Hepatocyte (in vitro differentiated cells): ENCODE measurements at places on chromosomes 7 and 10.

GRCh38 chr7:146115851-146116520 is 615 bp upstream of the CNTNAP2 start:
- DNase-seq, result peak; percentile 86

DNA sequence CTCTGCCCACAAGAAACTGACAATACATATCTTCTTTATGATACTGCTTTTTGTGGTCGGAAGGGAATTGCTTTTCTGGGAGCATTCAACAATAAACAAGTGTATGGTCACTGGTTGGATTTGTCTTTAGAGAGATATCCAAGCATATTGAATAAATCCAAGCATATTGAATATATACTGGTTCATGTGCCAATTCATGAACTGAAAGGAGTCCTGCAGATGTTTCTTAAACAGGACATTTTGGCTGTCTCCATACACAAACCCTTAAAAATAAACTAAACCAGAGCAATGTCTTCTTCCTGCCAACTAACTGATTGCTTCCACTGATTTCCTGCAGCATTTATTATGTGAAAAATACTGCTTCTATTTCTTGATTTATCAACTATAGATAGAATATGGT is 173.9 kb downstream of the FOXP2 start:
- DNase-seq, result no peak

GRCh38 chr10:586151-586550 is 103.3 kb downstream of the DIP2C start:
- no peak for DNase-seq

DNA sequence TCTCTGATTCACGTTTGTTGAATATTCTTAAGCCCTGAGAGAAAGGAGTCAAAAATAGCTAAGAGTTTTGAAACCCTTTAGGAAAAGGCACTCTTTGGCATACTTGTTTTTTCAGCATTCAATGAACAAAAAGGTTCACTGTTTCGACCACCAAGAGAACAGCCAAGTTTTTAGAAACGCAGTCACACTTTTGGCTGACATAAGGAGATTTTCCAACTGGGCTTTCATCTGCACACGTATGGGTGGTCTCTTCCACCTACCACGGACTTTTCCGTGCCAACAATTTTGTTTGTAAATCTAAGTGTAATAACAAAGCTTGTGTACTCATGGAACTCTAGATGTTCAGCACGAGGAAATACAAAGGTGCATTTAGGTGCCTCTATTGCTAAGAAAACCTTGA is 270.3 kb downstream of the WDR11 start:
- DNase-seq, result no peak

DNA sequence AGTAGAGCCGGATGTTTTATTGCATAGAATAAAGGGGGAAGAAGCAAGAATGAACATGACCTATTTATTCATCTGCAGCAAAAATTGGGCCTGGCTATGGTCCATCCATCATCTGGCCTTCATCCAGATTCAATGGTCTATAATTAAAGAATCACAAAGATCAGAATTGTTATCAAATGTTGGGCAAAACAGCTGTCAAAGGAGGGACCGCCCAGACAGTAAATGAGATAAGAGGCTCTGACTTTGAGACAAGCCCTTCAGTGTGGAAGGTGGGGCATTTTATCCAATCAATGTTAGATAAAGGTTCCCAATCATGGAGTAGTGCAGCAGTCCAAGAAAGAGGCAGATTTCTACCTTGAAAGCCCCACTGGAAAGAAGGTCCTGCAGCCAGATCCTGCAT is 153.5 kb downstream of the PARD3 start:
- no peak for DNase-seq

GRCh38 chr10:30967650-30968410 is 63.8 kb downstream of the ZNF438 start:
- DNase-seq, result peak; percentile 44

- DNase-seq, result no peak
Measured at GRCh38 chr10:131658476-131659110, 242.2 kb upstream of the PPP2R2D start.

DNA sequence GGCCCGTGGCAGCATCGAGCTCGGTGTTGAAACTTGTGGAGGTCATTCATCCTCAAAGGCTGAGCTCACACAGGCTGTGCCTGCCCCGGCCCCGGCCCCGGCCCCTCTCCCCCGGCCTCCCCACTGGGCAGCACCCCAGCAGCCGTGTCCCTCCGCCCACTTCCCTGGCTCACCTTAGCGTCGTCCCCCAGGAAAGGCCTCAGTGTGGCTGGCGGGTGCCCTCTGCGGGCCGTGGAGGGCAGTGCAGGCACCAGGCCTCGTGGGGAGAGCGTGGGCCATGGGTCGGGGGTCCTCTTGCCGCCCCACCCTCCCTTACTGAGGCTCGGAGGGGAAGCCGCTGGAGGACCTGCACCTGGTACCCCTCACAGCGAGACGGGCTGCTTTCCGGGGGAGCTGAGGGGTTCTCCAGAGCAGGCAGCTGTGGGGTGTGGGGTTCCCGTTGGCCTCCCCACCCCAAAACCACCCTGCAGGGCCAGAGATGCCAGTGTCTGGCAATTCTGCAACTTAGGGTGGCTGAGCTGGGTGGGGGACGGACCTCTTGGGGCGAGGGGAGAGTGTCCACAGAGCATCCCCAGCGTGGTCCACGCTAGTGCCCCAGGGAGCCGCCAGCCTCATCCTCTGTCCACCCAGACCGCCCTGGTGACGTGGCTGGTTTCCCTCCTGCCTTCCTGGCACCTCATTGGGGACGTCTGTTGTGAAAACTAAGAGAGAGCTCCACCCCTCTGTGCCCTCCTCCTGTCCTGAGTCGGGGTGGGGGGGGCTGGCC is 44.2 kb upstream of the DPYSL4 start:
- DNase-seq, result peak; percentile 73

DNA sequence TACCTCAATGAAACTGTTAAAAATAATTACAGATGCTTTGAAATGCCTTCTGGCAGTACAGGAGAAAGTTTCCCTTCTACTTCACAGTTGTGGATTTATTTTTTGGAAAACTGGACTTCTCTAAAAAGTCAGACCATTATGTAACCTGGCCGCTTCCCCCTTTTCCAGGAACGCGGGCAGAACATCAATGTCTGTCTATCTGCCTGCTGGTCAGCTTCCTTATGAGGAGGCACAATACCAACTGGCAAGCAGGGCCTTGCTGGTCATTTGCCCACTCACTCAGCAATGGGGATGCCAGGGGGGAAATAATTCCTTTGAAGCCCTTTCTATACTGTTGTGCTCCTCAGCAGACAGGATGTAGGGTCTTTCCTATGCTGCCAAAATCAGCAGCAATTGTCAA is 22.5 kb upstream of the ADRB1 start:
- DNase-seq, result no peak

- no peak for DNase-seq
Measured at GRCh38 chr10:102236006-102236405, 5.3 kb downstream of the PITX3 start.

GRCh38 chr10:84946904-84947303 is 618.5 kb downstream of the CCSER2 start:
- no peak for DNase-seq

DNA sequence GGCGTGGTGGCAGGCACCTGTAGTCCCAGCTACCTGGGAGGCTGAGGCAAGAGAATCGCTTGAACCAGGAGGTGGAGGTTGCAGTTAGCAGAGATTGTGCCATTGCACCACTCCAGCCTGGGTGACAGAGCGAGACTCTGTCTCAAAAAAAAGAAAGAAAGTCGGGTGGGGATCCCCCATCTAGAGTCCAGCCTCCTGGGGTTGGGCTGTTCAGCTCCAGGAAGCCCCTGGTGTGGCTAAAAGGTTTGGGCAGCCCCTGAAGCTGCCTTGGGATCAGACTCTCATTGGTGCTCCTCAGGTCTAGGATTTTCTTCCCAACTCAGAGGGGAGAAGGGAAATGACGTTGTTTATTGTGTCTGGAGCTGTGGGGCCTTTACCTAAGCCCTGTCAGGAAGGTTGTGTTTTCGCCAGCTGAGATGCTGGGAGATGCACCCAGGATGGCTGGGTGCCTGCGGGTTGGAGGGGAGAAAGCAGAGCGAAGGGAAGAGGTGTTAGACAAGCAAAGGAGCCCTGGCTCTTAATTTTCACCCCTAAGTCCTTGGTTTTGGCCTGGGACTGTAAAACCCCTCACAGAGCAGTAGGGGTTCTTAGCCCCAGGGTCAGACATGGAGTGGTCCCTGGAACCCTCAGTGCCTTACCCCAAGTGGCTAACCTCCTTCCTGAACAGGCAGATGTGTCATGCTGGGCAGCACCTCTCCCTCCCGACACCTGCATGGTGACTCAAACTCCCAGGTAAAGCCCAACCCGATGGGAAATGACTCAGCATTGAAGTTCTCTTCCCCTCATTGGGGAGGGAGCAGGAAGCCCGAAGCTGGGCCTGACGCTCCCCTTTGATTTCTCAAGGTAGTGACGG is 21.1 kb downstream of the PLAU start:
- peak; percentile 70 for DNase-seq

DNA sequence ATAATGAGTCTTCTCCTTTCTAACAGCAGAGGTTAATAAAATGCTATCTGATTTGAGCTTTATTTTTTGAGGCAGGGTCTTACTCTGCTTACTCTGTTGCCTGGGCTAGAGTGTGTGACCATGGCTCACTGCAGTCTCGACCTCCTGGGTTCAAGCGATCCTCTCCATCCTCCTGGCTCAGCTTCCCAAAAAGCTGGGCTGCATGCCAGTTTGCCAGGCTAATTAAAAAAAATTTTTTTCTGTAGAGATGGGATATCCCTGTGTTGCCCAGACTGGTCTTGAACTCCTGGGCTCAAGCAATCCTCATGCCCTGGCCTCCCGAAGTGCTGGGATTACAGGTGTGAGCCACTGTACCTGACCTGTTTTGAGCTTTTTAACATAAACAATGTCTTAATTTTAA is 56.7 kb downstream of the SCD start:
- no peak for DNase-seq

DNA sequence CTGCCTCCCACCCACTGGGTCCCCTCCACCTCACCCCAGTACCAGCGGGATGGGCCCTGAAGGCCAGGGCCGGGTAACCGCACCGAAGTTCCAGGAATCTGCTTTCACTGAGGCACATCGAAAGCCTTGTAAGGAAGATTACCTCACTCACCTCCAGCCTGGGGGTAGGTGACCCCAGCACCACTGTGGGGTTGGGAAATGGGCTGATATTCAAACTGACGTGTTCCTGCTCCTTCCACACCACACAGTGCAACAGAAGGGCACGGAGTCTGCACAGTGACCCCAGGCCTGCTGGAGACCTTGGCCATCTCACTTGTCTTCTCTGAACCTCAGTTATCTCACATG is 29.8 kb downstream of the NPS start:
- no peak for DNase-seq

GRCh38 chr7:7099584-7100014 is 82.7 kb upstream of the C1GALT1 start:
- DNase-seq, result peak; percentile 92

DNA sequence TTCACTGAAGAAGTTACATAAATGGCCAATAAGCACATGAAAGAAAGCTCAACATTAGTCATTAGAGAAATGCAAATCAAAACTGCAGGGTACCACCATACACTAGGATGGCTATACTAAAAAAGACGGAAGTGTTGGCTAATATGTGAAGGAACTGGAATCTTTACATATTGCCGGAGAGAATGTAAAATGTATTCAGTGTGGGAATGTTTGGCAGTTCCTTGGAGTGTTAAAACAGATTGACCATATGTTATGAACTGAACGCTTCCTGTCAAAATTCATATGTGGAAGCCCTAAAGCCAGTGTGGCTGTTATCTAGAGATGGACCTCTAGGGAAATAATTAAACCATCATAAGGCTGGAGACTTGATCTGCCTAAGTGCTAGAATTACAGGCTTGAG is 33.1 kb downstream of the SUV39H2 start:
- no peak for DNase-seq

DNA sequence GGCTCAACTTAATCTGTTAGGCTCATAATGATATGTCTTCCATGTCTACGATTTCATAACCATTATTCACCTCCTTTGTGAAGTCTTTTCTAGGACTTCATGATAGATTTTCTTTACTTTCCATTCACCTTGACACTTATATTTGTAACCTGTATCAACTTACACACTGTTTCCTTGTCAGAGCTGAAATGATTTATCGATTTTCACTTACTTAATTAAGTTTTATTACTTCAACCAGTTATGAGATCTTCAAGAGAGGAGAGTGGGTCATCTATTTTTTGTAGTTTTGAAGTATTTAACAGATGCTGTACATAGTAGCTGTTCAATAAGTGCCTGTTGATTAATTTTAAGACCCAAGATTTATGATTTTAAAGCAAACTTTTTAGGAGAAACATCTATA is 37.4 kb downstream of the VTI1A start:
- no peak for DNase-seq

DNA sequence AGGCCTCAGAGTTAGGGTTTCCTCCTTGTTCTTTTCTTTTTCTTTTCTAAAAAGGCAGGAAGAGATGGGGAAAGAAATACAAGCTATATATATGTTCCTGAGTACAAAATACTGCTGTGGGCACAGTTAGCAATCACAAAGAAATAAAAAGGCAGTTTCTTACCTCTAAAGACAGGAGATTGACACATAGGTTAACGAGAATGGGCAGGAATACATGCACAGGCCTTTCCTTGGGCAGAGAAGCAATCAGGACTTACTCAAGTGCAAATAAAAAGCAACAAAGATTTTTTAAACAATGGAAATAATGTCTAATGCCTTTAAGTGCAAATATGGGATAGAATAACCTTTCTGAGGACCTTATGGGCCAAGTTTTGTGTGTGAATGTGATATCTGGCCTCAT is 119.5 kb upstream of the AGK start:
- DNase-seq, result no peak

- no peak for DNase-seq
Measured at GRCh38 chr7:99923200-99923599, 3.9 kb upstream of the TRIM4 start.

- no peak for DNase-seq
Measured at GRCh38 chr7:34776748-34777358, 118.8 kb downstream of the NPSR1 start.

- no peak for DNase-seq
Measured at GRCh38 chr10:63703113-63703670, 182.0 kb downstream of the REEP3 start.

DNA sequence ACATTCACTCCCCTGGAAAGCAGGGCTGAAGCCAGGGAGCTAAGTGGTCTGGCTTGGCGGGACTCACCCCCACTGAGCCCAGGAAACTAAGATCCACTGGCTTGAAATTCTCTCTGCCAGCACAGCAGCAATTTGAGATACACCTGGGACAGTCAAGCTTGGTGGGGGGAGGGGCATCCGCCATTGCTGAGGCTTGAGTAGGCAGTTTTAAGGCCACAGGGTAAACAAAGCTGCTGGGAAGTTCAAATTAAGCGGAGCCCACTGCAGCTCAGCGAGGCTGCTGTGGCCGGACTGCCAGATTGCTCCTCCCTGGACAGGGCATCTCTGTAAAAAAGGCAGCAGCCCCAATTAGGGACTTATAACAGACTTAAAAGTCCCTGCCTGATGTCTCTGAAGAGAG is 108.2 kb upstream of the FAM13C start:
- DNase-seq, result no peak

- DNase-seq, result no peak
Measured at GRCh38 chr7:134120405-134120804, 6.7 kb upstream of the LRGUK start.

DNA sequence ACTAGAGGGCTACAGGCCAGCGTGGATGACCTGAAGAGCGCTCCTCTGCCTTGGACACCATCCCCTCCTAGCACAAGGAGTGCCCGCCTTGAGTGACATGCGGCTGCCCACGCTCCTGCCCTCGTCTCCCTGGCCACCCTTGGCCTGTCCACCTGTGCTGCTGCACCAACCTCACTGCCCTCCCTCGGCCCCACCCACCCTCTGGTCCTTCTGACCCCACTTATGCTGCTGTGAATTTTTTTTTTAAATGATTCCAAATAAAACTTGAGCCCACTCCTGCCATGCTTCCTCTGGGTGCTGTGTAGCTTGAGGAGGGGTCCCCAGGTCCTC is 4.5 kb downstream of the SNCG start:
- no peak for DNase-seq

- peak; percentile 13 for DNase-seq
Measured at GRCh38 chr7:76512941-76513816, 2.8 kb downstream of the UPK3B start.
